ENCODE measurements at places on chromosomes 7 and 10.

GRCh38 chr10:486666-487322 lies 202.7 kb downstream of the DIP2C start:
- no peak for DNase-seq

- DNase-seq, result no peak
Measured at GRCh38 chr10:129199826-129200225, 267.2 kb upstream of the MGMT start.

- DNase-seq, result no peak
Measured at GRCh38 chr7:43136064-43136463, 23.6 kb downstream of the HECW1 start.

GRCh38 chr7:123674399-123675180 lies 18.9 kb downstream of the LMOD2 start:
- DNase-seq, result no peak

GRCh38 chr7:20064974-20065862 lies 152.0 kb downstream of the MACC1 start:
- DNase-seq, result no peak

DNA sequence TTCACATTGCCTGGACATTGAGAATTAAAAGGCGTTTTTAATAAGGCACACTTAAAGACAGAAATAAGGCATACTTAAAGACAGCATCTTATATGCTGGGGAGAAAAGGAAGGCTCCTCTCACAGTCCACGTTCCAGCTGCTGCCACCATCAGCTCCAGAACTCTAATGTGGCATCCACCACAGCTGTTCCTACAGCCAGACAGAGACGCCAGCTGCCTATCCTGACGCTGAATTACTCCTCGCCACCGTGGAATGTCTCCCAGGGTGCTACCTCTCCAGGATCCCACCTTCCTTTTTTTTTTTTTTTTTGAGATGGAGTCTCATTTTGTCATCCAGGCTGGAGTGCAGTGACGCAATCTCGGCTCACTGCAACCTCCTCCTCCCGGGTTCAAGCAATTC lies 30.8 kb downstream of the SLC37A3 start:
- DNase-seq, result no peak

DNA sequence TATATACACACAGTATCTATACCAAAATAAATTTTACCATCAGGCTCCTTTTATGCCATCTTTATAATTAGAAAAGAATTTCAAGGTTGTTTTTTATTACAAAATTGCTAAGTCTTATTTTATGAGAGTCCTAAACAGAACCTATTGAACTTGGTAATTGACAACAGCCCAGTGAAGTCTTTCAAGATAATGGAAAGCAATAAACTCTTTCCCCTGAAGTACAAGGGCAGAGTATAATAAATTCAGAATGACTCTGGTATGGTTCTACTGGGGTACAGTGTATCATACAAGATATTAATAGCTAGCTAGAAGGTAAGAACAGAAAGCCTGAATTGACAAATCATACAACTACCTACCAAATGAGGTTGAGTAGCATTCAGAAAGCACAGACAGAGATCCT lies 26.2 kb upstream of the CUBN start:
- no peak for DNase-seq

DNA sequence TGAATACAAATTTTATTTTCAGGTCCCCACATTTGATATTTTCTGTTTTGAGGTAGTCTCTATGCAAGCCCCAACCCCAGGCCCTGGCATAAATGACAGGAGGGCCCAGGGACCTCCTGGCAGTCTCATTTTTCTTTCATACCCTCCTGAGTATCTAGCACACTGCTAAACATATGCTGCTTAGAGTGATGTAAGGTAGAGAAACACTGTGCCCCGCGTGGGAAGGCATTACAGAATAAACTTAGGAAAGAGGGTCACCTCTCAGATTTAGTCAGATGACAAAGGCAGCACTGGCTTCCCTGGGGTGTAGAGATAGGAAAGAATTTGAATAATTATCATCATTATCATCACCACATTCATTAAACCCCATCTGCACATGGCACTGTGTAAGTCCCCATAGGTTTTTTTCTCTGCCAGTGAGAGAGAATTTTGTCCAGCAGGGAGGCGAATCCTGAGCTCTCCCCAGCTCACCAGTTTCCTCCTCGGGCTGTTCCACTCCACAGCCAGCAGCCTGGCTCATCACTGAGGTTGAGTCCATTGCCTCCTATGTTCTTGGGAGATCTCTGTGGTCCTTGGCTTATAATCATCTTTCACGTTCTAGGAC lies 507.3 kb upstream of the GALNT17 start:
- DNase-seq, result no peak

GRCh38 chr7:67821116-67821515 lies 824.5 kb downstream of the TYW1 start:
- no peak for DNase-seq

DNA sequence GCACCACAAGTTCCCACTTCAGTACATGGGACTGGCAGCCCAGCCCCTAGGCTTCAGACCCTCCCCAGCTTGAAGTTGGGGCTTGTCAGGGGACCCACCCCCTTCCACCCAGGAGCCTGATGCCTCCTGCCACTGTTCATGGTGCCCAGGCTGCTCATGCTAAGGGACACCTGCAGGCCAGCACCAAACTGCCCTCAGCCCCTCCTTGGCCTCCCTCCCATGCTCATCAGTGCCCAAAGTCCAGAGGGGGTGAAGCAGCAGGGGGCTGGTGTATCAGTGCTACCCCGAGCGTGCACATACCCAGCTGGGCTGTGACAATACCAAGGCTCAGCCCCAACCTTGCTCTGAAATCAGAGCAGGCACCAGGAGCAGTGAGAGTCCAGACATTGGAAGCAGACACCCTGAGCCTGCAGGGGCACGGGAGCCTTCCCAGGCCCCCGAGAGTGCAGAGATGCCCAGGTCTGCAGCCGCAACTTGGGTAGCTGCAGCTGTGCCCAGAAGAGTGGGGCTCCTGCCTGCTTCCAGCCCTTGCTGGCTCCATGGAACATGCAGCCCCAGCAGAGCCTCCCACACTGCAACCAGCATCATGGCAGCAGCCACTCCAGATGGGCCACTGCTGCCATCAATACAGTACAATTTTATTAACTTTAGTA lies 79.0 kb downstream of the MTERF1 start:
- no peak for DNase-seq

DNA sequence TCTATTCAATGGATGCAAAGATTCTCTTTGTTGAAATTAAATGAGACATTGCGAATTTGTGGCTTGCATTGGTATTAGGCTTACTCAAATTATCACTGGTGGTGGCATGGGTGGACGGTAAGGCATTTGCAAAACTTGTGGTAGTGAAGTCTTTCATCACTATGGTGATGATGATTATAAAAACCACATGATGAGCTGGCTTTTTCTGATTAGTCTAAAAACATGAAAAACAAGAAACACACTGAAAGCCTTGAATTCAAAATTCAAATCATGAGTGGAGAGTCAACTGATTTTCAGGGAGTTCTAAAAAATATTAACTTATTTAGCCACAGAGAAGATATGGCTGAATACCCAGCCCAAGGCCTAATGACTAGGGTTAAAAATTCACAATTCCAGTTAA lies 99.8 kb upstream of the HGF start:
- no peak for DNase-seq

GRCh38 chr7:139431010-139431409 lies 52.5 kb downstream of the KLRG2 start:
- DNase-seq, result no peak

- no peak for DNase-seq
Measured at GRCh38 chr10:126407831-126408230, 19.6 kb upstream of the ADAM12 start.

DNA sequence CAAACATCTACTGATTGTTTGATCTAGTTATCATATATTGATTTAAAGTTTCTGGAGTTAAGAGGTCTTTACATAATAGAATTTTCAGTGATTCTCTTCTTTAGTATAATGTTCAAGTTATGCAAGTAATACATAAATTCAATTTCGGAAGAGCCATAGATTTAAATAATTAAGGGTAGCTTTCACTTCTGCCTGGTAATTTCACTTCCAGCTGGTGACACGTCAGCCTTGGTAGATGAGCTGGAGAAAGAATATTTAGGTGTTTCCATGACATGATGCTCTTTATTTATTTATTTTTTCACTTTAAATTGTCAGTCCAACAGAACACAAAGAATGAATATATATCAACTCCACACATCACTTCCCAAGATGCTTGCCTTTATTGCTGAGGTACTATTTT lies 5.2 kb upstream of the OTUD1 start:
- DNase-seq, result peak; percentile 53

DNA sequence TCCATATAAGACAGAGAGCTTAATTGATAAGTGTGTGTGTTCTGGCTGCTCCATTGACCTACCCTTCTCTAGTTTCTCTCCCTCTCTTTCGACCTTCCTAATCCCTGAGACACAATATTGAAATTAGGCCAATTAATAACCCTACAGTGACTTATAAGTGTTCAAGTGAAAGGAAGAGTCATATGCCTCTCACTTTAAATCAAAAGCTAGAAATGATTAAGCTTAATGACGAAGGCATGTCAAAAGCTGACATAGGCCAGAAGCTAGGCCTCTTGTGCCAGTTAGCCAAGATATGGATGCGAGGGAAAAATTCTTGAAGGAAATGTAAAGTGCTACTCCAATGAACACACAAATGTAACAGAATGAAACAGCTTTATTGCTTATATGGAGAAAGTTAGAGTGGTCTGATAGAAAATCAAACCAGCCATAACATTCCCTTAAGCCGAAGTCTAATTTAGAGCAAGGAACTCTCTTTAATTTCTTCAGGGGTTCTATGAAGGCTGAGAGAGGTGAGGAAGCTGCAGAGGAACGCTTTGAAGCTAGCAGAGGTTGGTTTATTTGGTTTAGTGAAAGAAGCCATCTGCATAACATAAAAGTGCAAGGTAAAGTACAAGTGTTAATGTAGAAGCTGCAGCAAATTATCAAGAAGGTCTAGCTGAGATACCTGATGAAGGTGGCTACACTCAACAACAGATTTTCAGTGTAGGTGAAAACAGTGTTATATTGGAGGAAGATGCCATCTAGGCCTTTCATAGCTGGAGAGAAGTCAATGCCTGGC lies 53.8 kb downstream of the ST7 start:
- DNase-seq, result no peak

DNA sequence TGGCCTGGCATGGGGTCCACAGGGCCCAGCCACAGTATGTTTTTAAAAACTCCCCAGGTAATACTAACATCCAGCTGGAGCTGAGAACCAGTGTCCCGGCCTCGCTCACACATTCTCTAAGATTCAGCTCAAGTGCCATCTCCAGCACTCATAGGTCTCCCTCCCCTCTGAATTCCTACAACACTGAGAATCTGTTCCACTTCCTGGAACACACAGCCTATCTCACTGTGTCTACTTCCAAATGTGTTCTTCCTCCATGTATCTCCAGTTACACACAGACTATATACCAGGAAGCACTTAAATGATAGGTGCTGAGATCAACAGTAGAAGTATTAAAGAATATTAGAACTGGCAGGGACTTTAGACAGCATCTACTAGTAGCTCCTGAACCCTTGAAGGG lies 10.7 kb downstream of the GOT1 start:
- DNase-seq, result no peak

- DNase-seq, result no peak
Measured at GRCh38 chr10:49613882-49614241, at the start of gene CHAT. CHAT (plus strand) TSS chr10:49614037; CDS start chr10:49614190, 153 bp downstream.

GRCh38 chr10:78616125-78616695 lies 452.6 kb upstream of the ZMIZ1 start:
- no peak for DNase-seq

- DNase-seq, result peak; percentile 12
Measured at GRCh38 chr7:16062269-16062668, 359.1 kb downstream of the CRPPA start.

DNA sequence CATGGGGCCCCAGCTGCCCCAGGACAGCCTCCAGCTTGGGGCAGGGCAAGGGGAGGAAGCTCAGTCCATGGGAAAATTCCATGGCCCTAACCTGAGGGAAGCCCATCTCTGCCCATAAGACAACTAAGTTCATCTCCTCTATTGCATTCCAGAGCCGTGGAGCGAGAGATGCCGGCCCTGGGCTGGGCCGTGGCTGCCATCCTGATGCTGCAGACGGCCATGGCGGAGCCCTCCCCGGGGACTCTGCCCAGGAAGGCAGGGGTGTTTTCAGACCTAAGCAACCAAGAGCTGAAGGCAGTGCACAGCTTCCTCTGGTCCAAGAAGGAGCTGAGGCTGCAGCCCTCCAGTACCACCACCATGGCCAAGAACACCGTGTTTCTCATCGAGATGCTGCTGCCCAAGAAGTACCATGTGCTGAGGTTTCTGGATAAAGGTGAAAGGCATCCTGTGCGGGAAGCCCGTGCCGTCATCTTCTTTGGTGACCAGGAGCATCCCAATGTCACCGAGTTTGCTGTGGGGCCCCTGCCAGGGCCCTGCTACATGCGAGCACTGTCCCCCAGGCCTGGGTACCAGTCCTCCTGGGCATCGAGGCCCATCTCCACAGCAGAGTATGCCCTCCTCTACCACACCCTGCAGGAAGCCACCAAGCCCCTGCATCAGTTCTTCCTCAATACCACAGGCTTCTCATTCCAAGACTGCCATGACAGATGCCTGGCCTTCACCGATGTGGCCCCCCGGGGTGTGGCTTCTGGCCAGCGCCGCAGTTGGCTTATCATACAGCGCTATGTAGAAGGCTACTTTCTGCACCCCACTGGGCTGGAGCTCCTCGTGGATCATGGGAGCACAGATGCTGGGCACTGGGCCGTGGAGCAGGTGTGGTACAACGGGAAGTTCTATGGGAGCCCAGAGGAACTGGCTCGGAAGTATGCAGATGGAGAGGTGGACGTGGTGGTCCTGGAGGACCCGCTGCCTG lies 4.3 kb downstream of the AOC1 start:
- DNase-seq, result no peak

DNA sequence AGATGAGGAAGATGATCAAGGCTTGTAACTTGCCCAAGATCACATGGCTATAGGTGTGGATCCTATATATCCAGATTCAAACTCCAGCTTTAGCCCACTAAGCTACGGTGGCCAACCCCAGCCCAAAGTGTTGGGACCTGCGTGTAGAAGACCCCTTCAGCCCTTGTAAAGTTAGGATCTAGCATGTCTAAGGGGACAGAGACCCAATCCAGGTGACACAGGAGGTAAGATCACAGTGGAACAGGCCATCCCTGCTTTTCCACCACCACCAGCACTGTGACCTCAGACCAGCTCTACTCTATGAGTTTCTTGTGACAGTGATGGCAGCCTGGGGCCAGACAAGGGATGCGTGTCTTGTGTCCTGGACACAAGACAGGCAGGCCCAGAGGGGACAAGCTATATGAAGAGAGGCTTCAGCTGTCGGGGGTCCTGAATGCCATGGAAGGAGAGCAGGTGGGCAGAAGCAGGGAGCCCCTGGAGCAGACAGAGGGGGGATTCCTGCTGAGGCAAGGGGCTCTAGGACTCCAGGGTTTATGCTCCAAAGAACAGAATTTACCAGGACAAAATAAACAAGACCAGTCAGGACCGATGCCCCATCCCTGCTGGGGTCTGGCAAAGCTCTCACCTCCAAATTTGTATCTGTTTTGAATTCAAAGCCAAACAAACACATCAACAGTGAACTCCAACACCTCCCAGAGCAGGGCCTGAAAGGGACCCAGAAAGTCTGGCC lies 10.4 kb downstream of the GPRIN2 start:
- no peak for DNase-seq

DNA sequence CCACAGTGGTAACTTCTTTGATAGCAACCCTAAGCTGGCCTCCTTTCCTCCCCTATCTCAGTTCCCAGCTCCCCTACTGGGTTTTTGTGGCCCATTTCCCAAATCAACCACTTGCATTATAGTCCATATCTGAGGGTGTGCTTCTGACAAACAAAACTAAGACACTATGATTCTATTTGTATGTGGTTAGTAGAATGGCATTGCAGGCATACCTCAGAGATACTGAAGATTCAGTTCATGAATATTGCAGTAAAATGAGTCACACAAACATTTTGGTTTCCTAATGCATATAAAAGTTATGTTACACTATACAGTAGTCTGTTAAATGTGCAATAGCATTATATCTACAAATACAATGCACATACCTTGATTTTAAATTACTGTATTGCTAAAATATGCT lies 15.4 kb upstream of the TMEM243 start:
- DNase-seq, result no peak

Data from inflammatory macrophage treated with lipopolysaccharide for 1 hour (primary cell).